ENCODE measurements at places on chromosomes 7 and 10. TPM values are rescaled to one million over a fixed set of nuclear protein-coding genes. Genes with fewer than 3 reads are reported as not detected.

Gene PNLIPRP3
- not detected for total RNA-seq

Gene SSC4D
- 0.43 TPM for total RNA-seq

Gene GIMAP2
- total RNA-seq, result not detected

Gene NKX1-2
- total RNA-seq, result not detected

Gene NODAL
- total RNA-seq, result not detected

Gene PHKG1
- total RNA-seq, result not detected

Gene OPN1SW
- 0.46 TPM for total RNA-seq

Gene MKI67
- total RNA-seq, result 71.3 TPM

Gene CRHR2
- total RNA-seq, result 0.19 TPM

Measured in neural progenitor cell (in vitro differentiated cells).